ENCODE measurements at places on chromosomes 7 and 10. TPM values are rescaled to one million over a fixed set of nuclear protein-coding genes. Genes with fewer than 3 reads are reported as not detected.

The PDGFA gene
- 4.1 TPM for total RNA-seq

The ZPBP gene
- not detected for total RNA-seq

The MAGI2 gene
- total RNA-seq = 16.1 TPM

The AKR1C8 gene
- not detected for total RNA-seq

The TMEM225B gene
- not detected for total RNA-seq

The PAPOLB gene
- not detected for total RNA-seq

The SFMBT2 gene
- total RNA-seq = 0.25 TPM

The CARD11 gene
- total RNA-seq = under 0.01 TPM

The CACNB2 gene
- 2.1 TPM for total RNA-seq

The TMEM213 gene
- total RNA-seq = 0.33 TPM

The ZNF425 gene
- total RNA-seq = 4.3 TPM

The SMIM30 gene
- total RNA-seq = 25.3 TPM

The ABCC2 gene
- total RNA-seq = 0.98 TPM

The C10orf62 gene
- total RNA-seq = not detected

The LIPK gene
- not detected for total RNA-seq

The EBLN1 gene
- total RNA-seq = not detected

The SLC39A12 gene
- not detected for total RNA-seq

The STRIP2 gene
- 6.9 TPM for total RNA-seq

All from fibroblast of the aortic adventitia (primary cell).